ENCODE measurements at places on chromosomes 7 and 10. TPM values are rescaled to one million over a fixed set of nuclear protein-coding genes. Genes with fewer than 3 reads are reported as not detected.

The SPDYE9 gene
- total RNA-seq: not detected

The NOS3 gene
- total RNA-seq: 2.5 TPM

The ARMC3 gene
- total RNA-seq: not detected

The CTAGE8 gene
- 0.49 TPM for total RNA-seq

The TNRC18 gene
- 23.3 TPM for total RNA-seq

The TMEM270 gene
- total RNA-seq: not detected

The TMEM243 gene
- 60.5 TPM for total RNA-seq

The MYL7 gene
- not detected for total RNA-seq

The SHTN1 gene
- total RNA-seq: 20.4 TPM

The DEPP1 gene
- 248 TPM for total RNA-seq

The CYP2C19 gene
- 0.88 TPM for total RNA-seq

The COL17A1 gene
- under 0.01 TPM for total RNA-seq
